ENCODE measurements at places on chromosomes 5 and 9.

DNA sequence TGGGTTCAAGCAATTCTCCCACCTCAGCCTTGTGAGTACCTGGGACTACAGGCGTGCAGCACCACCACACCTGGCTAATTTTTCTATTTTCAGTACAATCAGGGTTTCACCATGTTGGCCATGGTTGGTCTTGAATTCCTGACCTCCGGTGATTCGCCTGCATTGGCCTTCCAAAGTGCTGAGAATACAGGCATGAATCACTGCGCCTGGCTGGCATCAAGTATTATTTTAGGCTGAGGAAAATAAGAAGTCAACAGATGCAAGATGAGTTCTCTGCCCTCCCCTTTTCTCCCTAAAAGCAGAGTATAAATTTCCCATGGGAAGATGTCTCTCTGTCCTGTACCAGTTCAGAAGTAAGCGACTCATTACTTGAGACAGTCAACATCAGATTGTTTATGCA is 71.5 kb downstream of the ELAVL2 start:
- no peak for DNase-seq

GRCh38 chr5:175516933-175517823 is 38.8 kb downstream of the SFXN1 start:
- no peak for DNase-seq

DNA sequence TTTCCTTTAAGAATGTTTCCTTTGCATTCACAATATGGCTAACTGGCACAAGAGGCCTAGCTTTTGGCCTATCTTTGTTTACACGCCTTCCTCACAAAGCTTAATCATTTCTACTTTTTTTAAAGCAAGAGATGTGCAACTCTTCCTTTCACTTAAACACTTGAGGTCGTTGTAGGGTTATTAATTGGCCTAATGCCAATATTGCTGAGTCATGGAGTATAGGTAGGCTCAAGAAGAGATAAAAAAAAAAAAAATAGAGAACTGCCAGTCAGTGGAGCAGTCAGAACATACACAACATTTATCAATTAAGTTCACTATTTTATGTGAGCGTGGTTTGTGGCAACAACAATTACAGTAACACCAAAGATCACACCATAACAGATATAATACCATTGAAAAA is 5.9 kb downstream of the FKBP15 start:
- no peak for DNase-seq

DNA sequence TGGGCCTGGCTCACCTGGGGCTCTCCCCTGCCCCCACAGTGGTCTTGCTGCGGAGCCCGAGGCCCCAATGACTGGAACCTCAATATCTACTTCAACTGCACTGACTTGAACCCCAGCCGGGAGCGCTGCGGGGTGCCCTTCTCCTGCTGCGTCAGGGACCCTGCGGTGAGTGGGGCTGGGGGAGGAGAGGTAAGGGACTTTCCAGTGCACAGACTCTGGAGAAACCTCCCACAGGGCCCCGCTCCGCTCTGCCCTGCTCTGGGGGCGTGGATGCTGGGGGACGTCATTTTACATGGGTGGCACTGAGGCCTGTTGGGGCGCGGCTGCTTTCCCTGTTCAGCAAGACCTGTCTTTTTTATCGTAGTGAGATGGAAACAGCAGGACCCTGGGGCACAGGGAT is 7.6 kb downstream of the TSPAN17 start:
- no peak for DNase-seq

DNA sequence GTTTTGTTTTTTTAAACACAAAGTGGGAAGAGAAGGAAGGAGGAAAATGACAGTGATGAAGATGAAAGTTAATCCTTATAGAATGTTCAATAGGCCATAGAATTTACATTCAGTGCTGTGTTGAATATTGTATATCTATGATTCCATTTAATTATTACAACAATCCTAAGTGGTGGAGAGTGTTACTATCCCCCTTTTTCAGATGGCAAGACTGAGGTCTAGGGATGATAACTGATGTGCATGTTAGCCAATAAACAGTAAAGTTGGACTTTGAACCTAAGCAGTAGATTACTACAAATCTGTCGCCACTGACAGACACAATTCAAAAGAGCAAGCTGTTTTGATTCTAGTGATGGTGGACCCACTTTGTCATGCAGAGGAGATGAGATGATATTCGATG is 237.9 kb downstream of the ARHGAP26 start:
- DNase-seq: no peak

DNA sequence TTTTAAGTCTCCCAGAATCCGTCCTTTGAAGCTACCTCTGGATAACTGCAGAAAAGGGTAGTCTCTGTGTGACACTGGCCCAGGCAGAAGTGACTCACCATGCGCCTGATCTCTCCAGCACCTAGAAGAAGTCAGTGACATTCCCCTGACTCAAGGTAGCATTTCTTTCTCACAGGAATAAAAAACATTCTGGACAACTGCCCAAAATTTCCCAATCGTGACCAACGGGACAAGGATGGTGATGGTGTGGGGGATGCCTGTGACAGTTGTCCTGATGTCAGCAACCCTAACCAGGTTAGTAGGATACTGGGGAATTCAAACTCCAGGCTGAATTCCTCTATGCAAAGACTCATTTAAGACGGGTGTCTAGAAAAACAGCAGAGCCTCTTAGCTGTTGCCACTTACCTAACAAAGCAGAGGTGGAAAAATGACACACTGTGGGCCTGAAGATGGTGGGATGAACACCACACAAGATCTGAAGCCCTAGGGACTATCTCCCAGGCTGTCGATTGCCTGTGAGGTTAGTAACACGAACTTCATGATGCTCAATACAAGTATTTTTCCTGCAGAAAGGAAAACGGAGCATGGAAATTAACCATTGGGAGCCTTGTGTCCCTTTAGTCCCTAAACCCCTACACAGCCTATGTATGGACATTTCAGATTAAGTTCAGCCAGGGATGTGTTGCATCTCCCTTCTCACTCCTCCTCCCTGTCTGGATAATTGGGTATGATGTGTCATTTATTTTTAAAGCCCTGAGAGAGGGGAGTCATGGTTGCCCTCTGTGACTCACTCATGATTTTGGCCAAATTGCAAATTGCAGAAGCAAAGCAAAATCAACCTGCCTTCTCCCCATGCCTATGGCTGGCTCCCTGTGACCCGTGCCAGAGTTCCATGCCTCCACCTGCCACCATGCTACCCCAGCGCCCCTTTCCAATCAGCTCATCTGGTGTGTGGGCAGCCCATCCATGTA is 37.2 kb downstream of the THBS4 start:
- no peak for DNase-seq

GRCh38 chr9:109910671-109911518 is 130.9 kb downstream of the PALM2AKAP2 start:
- DNase-seq: no peak

DNA sequence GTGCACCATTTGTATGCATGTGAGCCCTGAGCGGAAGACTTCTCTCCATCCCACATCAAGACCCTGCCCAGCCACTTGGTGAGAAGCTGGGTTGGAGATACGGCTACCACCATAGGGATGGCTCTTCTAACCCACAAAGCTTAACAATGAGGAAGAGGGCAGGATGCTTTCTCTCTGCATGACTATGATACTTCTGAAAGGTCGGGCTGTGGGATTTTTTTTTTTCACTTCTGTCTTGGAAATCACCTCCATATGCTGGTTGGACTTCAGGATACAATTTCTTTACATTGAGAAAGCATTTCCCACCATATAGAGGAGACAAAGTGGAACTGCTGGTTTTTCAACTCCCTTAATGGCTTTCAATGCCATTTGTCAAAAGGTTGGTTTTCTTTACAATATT is 30.5 kb downstream of the ZNF366 start:
- no peak for DNase-seq

DNA sequence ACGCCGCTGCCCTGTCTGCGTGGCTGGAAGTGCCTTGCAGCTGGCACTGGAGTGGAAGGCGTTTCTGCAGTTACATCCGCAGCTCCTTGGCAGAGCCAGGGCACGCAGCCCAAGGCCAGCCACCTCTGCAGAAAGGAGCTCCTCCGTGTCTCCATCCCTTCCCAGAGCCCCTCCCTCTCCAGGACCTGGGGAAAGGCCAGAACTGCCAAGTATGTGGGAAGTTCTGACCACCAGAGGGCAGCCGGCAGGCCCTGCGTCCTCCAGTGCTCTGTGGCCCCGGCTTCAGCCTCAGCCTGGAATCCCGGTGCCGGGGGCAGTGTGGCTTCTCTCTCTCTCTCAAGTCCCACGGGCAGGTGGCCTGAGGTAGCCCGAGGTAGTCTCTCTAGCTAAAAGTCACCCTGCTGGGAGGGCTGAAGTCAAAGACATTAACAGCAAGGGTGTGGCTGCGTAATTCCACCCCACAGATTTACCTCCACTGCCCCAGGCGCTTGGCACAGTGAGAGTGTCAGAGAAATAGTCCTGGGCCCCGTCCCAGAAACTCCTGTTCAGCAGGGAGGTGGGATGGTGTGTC is 101.7 kb upstream of the FCN2 start:
- no peak for DNase-seq

DNA sequence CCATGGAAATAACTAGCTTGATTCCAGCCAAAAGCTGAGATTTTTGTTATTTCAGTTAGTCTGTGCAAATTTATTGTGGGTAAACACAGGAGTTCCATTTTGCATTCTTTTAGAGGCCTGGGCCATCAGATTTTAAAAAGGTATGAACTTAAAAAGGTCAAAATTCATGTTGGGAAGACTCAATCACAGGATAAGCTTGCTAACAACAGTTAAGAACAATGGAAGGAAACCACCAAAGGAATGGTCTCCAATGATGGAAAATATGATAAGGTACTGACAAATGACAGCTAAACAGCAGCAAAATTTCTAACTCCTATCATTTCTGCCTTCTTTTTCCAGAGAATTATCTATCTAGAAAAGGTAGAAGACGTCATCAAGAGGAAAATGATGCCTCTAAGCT is 16.0 kb downstream of the ABITRAM start:
- no peak for DNase-seq

DNA sequence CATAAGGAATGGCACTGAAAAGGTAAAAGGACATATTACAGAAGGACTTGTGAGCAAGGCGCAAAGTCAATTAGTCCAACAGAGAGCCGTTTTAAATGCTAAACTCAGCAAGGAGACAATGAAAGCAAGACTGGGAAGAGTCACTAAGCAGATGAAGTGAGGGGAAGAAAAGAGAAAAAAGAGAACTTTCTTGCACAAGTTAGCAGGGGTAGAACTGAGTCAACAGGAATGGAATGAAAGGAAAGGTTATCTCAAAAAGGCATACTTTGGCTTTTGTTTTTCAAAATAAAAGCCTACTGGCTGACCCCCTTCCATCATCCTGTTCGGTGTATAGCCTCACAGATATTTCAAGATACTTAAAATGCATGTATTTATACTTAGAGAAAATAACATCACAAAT is 75.0 kb downstream of the NR6A1 start:
- DNase-seq: no peak

DNA sequence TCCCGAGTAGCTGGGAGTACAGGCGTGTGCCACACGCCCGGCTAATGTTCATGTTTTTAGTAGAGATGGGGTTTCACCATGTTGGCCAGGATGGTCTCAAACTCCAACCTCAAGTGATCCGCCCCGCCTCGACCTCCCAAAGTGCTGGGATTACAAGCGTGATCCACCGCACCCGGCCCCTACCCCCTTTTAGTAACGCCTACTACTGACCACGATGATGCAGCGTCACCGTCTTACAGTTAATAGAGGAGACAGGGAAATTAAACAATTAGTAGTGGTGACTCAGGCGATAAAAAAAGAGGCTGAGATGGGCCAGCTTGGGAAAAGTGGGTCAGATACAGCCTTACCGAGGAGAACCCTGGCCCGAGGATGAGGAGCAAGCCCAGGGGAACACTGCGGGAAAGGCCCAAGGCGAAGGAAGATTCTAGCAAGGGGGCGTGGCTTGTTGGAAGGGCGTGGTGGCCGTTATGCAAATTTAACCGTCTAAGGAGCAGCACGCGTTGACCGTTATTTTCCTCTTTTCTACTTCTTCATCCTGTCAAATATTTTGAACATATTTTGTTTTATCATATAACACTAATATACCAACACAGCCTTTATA is 1.6 kb upstream of the SETX start:
- no peak for DNase-seq

All from stimulated activated naive CD4-positive, alpha-beta T cell (primary cell).